Vagina (tissue), 2 donors: ENCODE measurements at places on chromosomes 3 and 15.

GRCh38 chr15:24919446-24919845 lies 35.3 kb upstream of the SNRPN start:
- H3K4me3 ChIP-seq: no peak overlapping the region
- no peak for DNase-seq

DNA sequence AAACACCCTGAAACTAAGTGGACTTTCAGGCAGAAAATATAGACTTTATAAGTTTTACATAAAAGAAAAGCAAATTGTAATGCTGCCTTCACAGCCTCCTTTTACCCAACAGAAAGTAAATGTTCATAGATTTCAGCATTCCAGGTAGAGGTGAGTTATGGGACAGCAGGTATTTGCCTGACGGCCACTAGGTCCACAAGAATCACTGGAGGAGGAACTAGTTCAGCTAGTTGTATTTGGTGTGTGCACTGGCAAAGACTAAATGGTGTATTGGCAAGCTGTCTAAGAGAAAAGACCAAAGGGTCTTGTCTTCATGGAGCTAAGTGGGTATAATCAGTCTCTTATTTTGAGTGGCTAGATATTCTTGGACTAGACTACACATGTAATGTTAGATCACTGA lies 34.2 kb downstream of the ZNF654 start:
- H3K36me3 ChIP-seq: peaks cover 17% of the 10 kb centered on the region
- H3K27me3 ChIP-seq: no peaks in the 10 kb centered on the region
- H3K4me3 ChIP-seq: no peak overlapping the region
- no peaks in the 10 kb centered on the region for H3K4me1 ChIP-seq

DNA sequence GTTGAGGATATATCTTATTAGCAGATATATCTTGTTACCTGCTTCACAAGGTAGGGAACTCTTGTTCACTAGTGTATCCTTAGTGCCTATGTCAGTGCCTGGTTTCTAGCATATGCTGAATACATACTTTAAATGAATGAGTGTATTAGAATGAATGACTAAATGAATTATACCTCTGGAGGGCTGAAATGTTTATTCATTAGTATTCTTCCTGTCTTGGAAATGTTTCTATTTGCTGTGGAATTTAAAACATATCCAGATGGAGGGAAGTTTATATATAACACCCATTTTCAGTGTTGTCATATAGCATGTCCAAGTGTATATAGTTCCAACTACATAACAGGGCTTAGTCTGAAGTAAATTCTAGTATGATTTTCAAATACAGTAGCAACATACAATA lies 581.5 kb downstream of the TBL1XR1 start:
- H3K27ac ChIP-seq: no peak overlapping the region
- no peaks in the 10 kb centered on the region for H3K27me3 ChIP-seq
- no peak overlapping the region for H3K4me3 ChIP-seq
- DNase-seq: no peak
- no peaks in the 10 kb centered on the region for H3K4me1 ChIP-seq

GRCh38 chr3:27632431-27633223 lies 89.5 kb downstream of the EOMES start:
- peak overlapping the region; percentile 81 for H3K27ac ChIP-seq
- H3K4me3 ChIP-seq: peak overlapping the region; percentile 72
- no peaks in the 10 kb centered on the region for H3K4me1 ChIP-seq
- H3K36me3 ChIP-seq: no peaks in the 10 kb centered on the region

GRCh38 chr15:84892786-84893307 lies 8.4 kb downstream of the SLC28A1 start:
- H3K4me3 ChIP-seq: no peak overlapping the region
- H3K27ac ChIP-seq: no peak overlapping the region
- no peaks in the 10 kb centered on the region for H3K4me1 ChIP-seq

DNA sequence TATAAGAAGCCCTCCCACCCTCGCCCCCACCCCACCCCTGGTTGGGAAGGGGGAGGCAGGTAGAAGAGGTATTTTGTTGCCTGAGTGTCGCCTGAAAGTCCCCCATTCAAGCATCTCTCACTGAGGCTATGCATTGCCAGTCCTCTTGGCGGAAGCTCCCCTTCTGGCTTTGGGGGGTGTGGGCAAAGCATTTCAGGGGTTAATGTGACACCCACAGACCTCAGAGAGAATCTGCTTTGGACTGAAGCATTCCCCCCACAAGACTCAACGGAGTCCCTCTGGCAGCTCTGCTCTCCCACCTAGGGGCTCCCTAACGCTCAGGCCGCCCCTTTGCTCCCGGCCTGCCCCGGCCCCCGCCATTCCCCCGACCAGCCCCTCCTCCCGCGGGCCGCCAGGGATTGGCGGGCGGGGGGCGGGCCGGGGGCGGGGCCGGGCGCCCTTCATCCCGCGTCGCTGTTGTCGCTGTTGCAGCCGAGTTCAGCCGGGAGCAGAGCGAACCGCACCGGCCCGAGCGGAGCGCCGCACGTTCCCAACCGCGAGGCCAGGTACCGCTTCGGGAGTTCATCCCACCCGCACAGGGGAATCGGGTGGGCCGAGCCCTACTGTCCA lies at the start of gene SLC38A3:
TSS of gene SLC38A3 (plus strand) at position 468 of the 609 bp plus-strand sequence. CDS start 8,929 bp downstream, outside the sequence.
- no peaks in the 10 kb centered on the region for H3K36me3 ChIP-seq
- peaks cover 9% of the 10 kb centered on the region for H3K27me3 ChIP-seq
- peak within 1 kb of the TSS; percentile 40 for H3K4me3 ChIP-seq
- no peak for DNase-seq
- peaks cover 17% of the 10 kb centered on the region for H3K4me1 ChIP-seq

GRCh38 chr3:10775259-10775658 lies 40.8 kb upstream of the SLC6A11 start:
- no peak for DNase-seq
- H3K27me3 ChIP-seq: no peaks in the 10 kb centered on the region
- no peak overlapping the region for H3K4me3 ChIP-seq
- no peak overlapping the region for H3K27ac ChIP-seq

DNA sequence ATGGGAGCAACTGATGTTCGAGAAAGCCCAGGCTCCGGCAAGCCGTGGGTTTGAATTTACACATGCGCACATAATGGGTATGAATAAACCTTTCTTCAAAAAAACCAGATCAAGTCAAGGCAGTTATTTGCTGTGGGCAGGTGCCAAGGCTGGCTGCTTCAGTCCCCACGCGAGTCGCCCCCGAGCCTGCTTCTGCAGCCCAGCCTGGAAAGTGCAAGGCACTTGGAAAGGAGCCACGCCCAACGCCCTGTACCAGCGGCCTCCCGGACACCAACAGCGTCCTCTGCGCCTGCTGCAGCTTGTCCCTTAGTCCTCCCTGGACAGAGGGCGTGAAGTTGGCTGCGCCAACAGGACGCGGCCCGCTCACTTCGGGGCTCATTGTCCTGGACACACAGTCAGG lies 68.9 kb downstream of the KLF15 start:
- H3K36me3 ChIP-seq: no peaks in the 10 kb centered on the region
- peak; percentile 82 for DNase-seq
- no peak overlapping the region for H3K27ac ChIP-seq
- H3K27me3 ChIP-seq: no peaks in the 10 kb centered on the region

DNA sequence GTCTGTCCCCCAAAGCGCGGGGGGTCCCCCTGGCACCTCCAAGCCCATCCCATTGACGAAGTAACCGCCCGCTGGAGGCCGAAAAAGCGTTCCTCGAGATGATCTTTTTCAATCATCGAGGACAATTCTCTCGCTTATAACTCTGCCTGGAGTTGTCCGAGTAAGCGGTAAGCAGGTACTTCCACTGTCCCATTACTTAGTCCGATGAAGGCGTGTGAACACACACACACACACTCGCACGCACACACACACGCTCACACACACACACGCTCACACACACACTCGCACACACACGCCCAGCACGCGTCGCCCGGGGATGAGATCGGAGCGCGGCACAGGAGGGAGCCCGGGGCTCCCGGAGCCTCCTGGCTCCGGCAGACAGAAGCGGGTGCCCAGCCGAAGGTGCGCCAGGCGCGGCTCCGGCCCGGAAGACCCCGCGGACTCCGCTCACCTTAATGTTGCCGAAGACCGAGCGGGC lies 430 bp downstream of the SLCO2A1 start:
- H3K27me3 ChIP-seq: no peaks in the 10 kb centered on the region
- H3K4me3 ChIP-seq: peak overlapping the region; percentile 61
- H3K27ac ChIP-seq: peak overlapping the region; percentile 68
- DNase-seq: no peak
- peaks cover 20% of the 10 kb centered on the region for H3K4me1 ChIP-seq
- H3K36me3 ChIP-seq: no peaks in the 10 kb centered on the region

GRCh38 chr3:117656391-117656790 lies 946.8 kb downstream of the TUSC7 start:
- no peaks in the 10 kb centered on the region for H3K27me3 ChIP-seq
- no peaks in the 10 kb centered on the region for H3K4me1 ChIP-seq
- H3K4me3 ChIP-seq: no peak overlapping the region
- H3K27ac ChIP-seq: no peak overlapping the region

DNA sequence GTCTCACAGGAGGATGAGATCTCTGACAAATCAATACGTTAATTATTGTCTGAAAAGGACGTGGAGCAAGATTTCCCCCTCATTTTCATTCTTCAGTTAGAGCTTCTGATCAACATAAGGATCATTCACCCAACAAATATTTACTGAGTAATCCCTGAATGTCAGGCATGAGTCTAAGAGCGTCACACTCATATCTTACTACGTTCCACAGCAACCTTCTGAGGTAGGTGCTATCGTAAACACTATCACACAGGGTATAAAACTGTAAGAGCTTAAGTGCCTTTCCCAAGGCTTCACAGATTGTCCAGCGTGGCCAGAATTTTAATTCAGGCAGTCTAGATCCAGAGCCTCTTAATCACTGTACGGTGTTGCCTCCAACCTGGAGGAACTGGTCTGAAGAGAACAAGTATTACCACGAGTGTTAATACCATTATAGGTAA lies 10.6 kb upstream of the TM4SF1 start:
- H3K27me3 ChIP-seq: no peaks in the 10 kb centered on the region
- peaks cover 29% of the 10 kb centered on the region for H3K4me1 ChIP-seq
- H3K36me3 ChIP-seq: no peaks in the 10 kb centered on the region
- no peak for DNase-seq

DNA sequence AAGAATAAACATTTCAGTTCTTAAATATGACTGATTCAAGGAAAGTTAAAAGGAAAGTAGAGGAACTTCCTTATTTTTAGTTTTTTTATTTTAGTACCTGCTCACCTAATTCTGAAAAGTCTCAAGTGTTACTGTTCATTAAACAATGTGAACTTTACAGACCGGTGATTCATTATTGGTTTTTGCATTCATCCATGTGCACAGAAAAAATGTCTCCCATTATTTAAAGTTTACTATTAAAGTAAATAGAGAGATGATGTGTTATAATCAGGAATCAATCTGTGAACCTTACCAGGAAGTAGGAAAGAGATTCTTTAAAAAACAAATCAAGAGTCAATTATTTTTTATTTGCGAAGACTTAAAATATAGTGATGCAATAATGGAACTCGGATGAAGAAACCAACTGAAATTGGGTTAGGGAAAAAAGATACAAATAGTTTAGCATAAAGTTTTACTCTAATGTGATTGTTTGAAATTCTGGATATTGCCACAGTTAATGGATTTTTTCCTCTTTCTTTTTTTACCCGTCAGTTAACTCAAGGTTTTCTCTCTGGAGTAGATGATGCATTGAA lies 119.4 kb upstream of the SAMMSON start:
- peaks cover 1% of the 10 kb centered on the region for H3K4me1 ChIP-seq
- no peaks in the 10 kb centered on the region for H3K27me3 ChIP-seq
- H3K4me3 ChIP-seq: no peak overlapping the region
- no peak for DNase-seq

DNA sequence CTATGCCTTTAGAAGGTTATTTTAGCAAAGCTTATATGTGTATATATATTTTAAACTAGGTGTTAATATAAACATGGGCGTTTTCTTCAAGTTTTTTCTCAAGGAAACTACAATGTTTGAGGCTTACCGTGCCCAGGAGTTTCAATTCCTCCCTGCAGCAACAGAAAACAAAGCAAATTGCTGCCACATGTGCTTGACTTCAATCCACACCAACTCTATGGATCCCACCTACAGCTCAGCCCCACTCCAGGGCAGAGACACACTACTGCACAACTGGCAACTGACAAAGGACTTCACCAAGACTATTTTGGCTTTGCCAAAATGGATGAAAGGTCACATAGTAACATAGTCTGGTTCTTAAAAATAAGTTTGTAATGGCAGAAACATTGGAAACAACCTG lies 346.6 kb downstream of the ERC2 start:
- H3K4me3 ChIP-seq: no peak overlapping the region
- peaks cover 20% of the 10 kb centered on the region for H3K4me1 ChIP-seq
- no peaks in the 10 kb centered on the region for H3K36me3 ChIP-seq
- no peak overlapping the region for H3K27ac ChIP-seq
- H3K27me3 ChIP-seq: no peaks in the 10 kb centered on the region

GRCh38 chr15:60228101-60228500 lies 169.7 kb downstream of the ANXA2 start:
- no peak overlapping the region for H3K27ac ChIP-seq
- no peak for DNase-seq
- no peaks in the 10 kb centered on the region for H3K36me3 ChIP-seq
- H3K4me1 ChIP-seq: no peaks in the 10 kb centered on the region

GRCh38 chr3:150317469-150317868 lies 90.6 kb upstream of the TSC22D2 start:
- no peaks in the 10 kb centered on the region for H3K4me1 ChIP-seq
- H3K36me3 ChIP-seq: no peaks in the 10 kb centered on the region
- H3K27ac ChIP-seq: no peak overlapping the region

DNA sequence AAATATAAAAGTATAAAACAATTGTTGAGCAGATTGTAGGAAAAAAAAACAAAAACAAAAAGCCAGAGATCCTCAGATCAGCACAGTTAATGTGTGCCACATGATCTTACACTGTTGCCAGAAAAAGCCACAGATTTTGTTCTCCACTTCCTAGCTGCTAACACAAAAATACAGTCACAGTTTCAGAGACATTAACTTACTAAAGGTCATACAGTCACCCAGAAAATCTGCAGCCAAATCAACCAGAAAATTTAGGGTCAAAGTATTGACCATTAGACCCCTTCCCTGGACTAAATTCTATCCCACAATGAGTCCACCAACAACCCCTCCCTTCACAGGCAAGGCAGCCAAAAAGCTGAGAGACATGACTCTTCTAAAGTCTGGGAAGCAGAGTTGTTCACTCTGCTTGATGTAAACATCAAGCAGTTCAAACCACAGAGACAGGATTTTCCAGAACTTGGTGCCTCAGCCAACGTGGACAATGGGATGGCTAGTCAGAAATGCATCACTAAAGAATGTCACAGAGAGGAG lies 59.1 kb downstream of the SST start:
- no peak for DNase-seq
- H3K27me3 ChIP-seq: no peaks in the 10 kb centered on the region
- H3K4me3 ChIP-seq: no peak overlapping the region
- peaks cover 39% of the 10 kb centered on the region for H3K4me1 ChIP-seq
- no peaks in the 10 kb centered on the region for H3K36me3 ChIP-seq
